Mesothelial cell of epicardium (in vitro differentiated cells): ENCODE measurements at places on chromosomes 7 and 10.

DNA sequence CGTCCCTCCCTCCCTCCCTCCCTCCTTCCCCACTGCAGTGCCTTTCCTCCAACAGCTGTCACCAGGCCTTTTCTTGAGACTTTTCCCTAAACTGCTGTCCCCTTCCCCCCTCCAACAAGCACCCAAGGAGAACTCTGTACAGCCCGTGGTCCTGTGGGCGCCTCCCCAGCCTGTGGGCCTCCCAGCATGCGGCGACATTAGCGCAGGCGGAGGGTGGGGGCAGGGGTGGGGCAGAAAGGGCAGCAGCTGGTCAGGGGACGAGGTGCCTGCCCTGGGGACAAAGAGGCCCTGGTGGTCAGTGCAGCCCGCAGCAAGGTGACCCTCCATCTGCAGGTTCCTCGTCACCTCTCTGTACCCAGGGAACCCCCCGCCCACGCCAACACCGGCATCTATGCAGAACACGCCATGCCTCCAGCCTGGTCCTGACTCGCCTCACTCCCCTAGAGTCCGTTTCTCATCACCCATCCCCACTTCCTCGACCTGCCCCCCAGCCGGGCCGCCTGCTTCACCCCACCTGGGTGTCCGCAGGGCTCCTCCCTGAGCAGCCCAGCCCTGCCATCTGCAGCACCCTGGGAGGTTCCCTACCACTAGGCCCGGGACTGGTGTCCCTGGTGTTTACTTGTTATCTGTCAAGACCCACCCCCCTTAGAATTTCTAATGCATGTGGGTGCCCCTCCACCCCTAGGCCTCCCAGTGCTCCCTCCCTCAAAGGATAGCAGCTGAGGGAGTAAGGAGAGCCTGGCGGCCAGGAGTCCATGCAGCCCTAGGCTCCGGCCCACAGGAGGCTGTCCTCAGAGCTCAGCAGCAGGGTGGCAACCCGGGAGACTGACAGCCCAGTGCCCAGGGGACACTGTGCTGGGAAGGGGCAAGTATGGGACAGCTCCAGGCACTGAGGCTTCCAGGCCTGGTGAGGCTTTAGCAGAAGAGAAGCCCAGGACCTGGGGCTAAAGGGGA lies 147.8 kb downstream of the ARHGAP22 start:
- no peak for DNase-seq

DNA sequence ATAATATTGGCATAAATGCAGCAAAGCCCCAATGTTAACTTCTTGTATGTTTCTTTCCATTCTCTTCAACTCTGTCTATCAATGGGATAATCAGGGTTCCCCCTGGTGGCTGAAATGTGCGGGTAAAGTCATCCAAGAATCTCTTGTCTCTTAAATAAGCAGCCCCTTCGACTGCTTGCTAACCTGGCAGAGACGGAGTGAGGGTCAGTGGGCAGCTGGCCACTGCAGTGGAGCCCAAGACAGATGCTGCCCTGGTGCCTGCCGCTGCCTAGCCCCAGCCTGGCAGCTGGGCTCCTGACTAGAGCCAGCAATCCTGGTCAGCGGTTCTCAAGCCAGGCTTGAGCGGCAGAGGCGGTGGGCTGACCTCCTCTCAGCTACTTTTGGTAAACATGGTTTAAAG lies 248.9 kb downstream of the COBL start:
- no peak for DNase-seq

DNA sequence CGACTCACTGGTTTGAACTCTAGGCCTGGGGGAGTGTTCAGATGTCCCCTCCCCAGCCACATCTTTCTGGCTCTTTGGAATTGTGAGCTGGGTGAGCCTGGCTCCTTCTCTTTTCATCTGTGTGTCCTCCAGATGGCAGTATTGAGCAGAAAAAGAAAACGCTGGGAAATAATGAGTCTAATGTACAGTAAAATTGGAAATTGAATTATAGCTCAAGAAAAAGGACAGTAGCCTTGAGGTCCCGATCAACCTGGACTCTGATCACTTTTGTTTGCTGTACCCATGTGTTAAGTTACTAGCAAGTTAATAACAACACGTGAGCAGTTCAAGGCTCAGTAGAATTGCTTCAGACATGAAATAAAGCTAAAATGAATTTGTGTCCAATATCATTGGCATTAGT lies 77.9 kb downstream of the SNX10 start:
- no peak for DNase-seq

- DNase-seq, result no peak
These were observed 8.1 kb upstream of the CUZD1 start for GRCh38 chr10:122853665-122854313.

GRCh38 chr7:12647364-12648219 lies 39.8 kb upstream of the ARL4A start:
- DNase-seq, result no peak

- no peak for DNase-seq
These were observed 129.9 kb upstream of the ITGB1 start for GRCh38 chr10:33087922-33088321.

GRCh38 chr7:90432752-90433151 lies 29.5 kb downstream of the CLDN12 start:
- DNase-seq, result no peak
